Lung microvascular endothelial cell (primary cell): ENCODE measurements at places on chromosomes 2 and 18. TPM values are rescaled to one million over a fixed set of nuclear protein-coding genes. Genes with fewer than 3 reads are reported as not detected.

DNA sequence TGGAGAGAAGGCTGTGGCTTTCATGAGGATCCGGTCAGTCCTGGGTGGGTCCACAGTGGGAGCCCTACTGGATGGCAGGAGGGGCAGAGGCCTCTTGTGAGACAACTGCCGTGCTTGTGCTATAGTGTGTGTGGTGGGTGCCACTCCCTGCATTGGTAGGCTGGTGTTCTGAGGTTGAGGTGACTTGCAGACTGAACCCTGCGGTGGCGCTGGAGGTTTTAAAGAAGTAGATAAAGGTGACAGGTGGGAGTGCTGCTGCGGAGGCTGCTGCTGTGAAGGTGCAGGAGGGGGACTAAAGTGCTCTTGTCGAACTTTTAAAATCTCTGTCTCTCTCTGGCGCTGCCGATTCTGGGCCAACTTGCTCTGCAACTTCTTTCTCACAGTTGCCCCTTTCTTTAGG, 29.7 kb downstream of the INO80D start:
- no peak for DNase-seq

DNA sequence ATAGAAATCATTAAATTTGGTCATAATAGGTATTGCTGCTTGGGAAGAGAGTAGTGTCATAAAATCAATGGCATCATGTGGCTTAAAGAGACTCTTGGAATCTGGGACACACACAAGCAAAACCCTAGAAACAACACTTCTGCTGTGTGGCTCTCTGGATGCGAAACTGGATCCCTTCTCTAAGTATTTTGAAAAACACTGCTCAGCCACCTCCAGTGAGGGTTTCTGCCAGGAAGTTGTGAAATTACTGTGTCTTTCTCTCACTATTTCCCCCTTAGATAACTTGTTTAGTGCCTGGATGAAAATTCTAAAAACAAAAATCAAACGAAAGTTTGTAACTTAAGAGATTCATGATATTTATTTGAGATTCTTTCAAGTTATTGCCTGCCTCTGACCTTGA, 163.8 kb downstream of the RHBDD1 start:
- DNase-seq, result no peak

DNA sequence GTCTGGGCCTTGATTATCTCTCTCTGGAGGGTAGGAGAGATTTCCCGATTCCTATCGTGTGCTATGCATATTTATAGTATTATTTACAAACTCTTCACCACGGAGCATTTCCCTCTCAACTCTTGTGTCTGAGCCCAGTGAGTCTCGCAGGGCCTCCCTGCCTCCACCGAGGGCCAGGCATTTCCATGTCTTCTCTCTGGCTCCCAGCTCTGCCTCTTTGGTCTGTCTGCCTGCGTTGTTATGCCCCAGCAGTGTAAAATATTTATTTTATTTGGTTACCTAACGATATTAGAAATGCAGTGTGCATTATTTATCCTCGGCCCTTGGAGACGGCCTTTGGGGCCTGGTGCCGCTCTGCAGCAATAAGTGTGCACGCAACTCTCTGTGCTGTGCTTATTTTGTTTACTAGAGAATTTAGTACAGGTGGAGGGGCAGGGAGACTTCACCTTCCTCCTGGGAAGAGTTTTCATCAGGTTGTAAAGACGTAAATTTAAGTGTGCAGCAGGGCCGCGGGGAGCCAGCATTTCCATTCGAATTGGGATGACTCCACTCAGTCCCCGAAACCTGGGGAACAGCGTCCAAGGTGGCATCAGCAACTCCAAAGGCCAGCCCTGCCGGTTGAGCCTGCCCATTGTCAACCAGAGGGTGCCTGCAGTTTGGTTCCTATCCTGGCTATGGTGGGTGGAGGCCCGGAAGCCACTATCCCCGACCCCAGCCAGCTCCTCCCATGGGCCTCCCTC, 100.2 kb downstream of the PTGR3 start:
- no peak for DNase-seq

- no peak for DNase-seq
Measured at GRCh38 chr18:31774477-31774785, 13.8 kb upstream of the SLC25A52 start.

DNA sequence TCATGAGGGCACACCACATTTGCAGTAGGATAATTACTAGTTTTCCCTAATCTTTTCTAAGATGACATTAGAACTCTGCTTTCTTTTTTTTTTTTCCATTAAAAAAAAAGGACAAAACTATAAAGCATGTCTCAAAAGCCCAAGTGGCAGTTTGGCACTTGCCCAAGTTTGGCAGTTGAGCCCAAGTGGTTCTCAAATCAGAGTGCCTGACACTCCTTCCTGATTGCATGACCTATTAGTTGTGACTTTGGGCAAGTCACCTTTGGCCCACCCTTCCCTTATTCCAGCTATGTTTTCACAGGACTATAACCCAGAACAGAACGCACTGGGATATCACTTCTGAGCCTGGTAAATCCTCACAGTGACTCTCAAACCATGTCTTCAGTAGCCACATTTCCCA, 273.0 kb downstream of the CCDC85A start:
- no peak for DNase-seq

NT5DC4 gene
- total RNA-seq, result not detected in 2 replicates

DNA sequence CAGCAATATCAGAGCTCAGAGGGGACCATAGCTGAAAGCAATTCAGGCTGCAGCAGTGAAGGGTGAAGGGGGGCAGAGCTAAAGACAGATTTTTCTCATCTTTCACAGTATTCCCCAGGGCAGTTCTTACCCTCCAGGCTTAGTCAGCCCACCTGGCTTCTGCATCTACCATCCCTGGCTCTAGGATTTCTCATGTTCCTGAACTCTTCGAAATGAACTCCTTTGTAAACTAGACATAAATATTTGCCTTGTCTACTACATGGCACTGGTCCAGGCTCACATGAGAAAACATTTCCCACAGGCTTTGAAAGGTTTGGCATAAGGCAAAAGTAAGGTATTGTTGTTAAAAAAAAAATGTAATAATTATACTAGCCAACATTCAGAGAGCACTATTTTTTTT, 23.6 kb upstream of the NEB start:
- peak; percentile 50 for DNase-seq

CIDEA gene
- total RNA-seq, result 1.7 TPM in 1 of 2 replicates, not detected in the other

GRCh38 chr18:63438181-63438580, 15.9 kb upstream of the VPS4B start:
- no peak for DNase-seq

- DNase-seq, result no peak
Measured at GRCh38 chr2:23912054-23912453, 14.9 kb downstream of the ATAD2B start.

GRCh38 chr2:206981739-206982340, 42.5 kb downstream of the CPO start:
- DNase-seq, result peak; percentile 76

DNA sequence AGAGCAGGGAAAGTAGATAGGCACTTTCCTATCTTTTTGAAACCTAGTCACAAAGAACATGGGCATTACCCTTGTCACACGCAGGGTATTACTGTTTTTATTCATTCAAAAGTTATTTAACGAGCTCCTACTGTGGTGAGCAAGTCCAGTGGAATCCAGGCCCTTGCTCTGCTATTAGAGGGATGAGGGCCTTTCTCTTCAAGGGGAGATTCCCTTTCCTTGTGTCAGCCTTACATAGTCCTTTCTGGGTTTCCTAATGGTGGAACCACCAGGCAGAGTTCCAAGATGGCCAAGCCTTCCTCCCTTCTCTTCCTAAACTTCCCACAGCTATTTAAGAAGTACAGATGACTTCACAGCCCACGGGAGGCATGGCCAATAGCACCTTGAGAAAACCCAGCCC, 64.6 kb downstream of the SPTBN1 start:
- DNase-seq, result no peak

DNA sequence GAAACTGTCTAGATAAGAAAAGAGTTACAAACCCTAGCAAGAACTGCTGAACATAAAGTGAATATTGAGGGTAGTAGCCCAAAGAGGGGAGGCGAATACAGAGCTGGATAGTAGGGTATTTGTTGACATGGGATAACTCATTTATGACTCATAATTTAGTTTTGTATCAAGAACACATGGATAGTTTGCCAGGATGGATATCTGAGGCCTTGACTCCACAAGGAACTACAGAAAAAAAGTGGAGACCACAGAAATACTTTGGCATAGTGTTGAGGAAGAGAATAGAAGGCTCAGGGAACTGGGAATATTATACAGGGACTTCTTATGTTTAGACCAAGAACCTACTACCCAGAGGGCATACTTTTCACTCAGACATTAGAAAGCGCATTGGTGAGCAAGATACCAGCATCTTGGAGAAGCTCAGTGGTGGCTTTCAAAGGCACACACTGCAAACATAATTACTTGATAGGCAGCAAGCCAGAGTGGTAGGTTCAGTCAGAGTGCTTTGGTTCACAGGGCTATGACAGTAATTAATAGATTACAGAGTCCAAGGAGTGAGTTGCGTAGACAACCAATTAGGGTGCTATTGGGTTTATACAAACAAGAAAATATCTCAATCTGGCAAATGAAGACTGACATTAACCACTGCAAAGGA, 51.9 kb upstream of the ZBTB7C start:
- DNase-seq, result no peak

DNA sequence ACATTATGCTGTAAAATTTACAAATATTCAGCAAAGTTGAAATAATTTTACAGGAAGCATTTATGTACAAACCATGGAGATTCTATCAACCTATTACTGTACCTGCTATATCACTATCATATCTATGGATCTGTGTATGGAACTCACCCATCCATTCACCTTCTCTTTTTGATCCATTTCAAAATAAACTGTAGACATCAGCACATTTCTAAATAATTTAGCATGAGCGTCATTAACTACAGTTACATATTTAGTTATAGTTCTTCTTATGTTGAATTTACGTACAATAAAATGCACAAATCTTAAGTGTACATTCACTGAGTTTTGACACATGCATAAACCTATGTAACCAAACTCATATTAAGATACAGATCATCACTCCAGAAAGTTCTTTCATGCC, 127.8 kb upstream of the BCL2L11 start:
- no peak for DNase-seq

DNA sequence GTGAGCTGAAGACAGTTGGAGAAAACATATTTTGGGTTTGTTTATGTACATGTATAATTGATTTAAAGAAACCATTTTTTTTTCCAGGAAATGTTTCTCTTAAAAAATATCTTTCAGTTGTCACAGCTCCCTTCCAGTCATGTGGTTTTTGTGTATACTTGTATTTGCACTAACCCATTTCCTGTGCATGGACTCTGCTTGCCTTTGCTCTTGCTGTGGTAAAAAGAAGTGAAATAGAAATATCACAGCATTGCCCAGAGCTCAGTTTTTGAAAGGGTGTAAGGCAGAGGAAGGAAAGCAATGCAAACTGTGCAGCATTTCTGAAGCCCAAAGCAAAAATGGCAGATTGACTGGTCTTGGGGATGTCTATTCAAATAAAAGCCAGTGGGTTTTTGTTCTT, 10.4 kb upstream of the DOCK10 start:
- DNase-seq, result no peak

GRCh38 chr18:74430231-74430630, 26.9 kb downstream of the DIPK1C start:
- DNase-seq, result no peak

STPG4 gene
- total RNA-seq, result 0.20 TPM in 1 of 2 replicates, not detected in the other

DNA sequence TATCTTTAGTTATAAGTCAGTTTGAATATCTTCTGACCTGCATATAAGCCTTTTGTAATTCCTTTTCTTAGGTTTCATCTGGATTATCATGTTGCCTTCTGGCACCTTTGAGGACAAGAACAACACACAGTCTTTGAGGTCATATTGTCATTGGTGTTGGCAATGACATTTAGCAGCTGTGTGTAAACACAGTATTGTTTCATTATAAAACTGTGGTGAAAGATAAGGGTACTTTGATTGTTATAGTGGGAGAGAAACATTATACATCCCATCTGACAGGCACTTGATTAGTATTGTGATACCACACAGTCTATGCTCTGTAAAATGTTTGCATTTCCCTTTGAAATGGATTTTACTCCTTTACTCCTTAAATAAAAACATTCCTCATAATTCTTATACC, 313.5 kb downstream of the RPRM start:
- DNase-seq, result no peak

DNA sequence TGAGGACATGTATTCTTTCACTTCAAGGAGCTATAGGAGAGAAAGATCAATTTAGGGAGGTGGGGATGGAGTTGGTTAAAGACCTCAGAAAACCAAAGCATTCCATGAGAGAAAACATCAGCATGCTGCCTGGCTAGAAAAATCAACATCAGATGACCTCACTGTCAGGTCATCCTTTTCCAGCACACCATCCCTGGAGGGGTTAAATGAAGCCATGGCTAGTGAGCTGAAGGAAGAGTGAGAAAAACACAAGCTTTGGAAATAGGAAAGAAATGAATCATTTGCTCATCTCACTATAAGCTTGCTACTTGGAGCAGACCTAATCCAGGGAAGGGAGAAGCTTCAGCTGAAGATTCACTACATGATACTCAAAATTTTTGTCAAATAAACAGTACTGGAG, 109.5 kb upstream of the ITGB6 start:
- DNase-seq, result peak; percentile 35

KRTCAP3 gene
- total RNA-seq, result not detected in 2 replicates

DNA sequence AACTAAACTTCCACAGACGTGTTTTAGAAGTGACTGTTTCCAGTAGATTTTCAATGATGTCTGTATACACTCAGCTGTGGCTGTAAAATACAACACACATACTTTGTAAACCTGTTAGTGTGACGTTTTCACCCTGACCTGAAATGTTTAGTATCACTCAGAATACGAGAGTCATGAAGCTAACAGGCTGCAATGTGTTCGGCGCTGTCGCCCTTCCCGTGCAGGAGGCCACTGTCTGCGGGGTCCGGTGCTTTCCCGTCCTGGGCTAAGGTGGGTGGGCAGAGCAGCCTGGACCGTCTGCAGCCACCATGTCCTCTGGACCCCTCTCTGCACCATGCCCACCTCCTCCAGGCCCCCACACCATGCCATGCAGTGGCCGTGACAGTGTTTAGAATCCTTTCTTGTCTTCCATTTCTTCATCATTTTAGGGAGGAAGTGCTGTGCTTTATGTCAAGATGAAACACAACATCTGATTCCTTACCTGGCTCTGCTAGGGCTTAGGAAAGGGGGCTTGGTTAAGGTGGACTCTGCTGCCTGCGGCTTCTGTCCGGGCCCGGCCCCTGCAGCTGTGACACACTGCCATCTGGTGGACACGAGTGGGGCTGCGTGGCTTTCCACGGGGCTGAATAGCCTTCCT, 53.8 kb upstream of the RBM44 start:
- peak; percentile 83 for DNase-seq

- no peak for DNase-seq
Measured at GRCh38 chr18:35512761-35513160, 15.0 kb upstream of the INO80C start.

DNA sequence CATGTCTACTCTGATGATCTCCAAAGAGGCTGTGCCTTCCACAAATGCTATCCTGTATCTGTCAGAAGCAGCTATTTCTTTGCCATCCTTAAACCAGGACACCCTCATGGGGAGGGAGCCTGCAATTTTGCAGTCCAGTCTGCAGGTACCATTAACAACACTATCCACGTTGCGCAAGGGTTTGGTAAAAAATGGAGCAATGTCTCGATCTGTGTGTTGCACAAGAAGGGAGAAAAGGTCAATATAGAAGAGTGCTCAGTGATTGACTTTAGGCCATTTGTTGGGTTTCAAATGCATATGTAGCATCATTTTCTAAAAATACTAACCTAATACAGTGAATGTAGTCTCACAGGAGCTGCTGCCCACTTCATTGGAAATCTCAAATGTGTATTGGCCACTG, 74.3 kb downstream of the TTN start:
- no peak for DNase-seq
